Left cardiac atrium (tissue), 4 donors: ENCODE measurements at places on chromosomes 5 and 9.

GRCh38 chr5:64978546-64978945 lies 209.8 kb downstream of the CWC27 start:
- no peak for DNase-seq

GRCh38 chr5:76763136-76763535 lies 47.2 kb downstream of the F2R start:
- no peak for DNase-seq

- no peak for DNase-seq
These were observed 77.2 kb upstream of the BOD1 start for GRCh38 chr5:173693670-173694069.

DNA sequence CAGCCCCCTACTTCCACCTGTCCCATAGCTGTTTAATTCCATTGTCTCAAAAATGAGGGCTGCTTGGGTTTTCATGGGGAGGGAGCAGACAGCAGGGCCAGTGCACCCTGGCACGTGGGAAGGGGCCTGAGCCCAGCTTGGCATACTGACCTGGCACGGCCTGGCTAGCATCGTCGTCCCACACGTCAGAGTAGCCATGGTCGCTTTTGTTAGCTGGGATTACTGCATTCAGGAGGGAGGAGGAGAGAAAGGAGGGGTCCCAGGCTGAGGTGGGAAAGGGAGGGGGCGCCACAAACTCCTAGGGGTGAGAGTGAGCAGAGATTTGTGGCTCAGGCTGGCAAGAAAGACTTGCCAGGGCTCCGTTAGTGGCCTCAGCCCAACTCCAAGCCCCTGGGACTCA lies 21.1 kb upstream of the CYSTM1 start:
- no peak for DNase-seq

DNA sequence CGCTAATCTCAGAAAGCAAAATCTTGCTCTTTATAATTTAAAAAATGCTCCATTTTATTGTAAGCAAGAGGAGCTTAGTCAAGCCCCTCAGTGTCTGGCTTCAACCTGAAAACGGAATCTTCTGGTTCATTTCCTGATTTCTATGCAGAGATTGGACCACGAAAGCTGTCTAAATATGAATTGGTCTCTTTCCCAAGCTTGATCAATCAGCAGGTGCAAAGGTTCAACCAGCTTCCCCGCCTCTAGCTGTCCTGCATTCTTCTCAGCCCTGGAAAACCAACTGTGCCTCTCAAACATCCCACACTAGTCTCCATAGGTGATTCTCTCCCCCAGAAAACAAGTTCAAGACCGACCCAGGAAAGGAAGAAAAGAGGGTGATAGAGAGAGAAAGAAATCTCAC lies 34.5 kb downstream of the FNBP1 start:
- DNase-seq, result no peak

GRCh38 chr5:179257176-179257682 lies 88.0 kb downstream of the ADAMTS2 start:
- peak; percentile 43 for DNase-seq

GRCh38 chr5:41415242-41415641 lies 95.2 kb downstream of the PLCXD3 start:
- DNase-seq, result no peak

- DNase-seq, result no peak
These were observed 25.6 kb downstream of the PDE8B start for GRCh38 chr5:77235846-77236721.

DNA sequence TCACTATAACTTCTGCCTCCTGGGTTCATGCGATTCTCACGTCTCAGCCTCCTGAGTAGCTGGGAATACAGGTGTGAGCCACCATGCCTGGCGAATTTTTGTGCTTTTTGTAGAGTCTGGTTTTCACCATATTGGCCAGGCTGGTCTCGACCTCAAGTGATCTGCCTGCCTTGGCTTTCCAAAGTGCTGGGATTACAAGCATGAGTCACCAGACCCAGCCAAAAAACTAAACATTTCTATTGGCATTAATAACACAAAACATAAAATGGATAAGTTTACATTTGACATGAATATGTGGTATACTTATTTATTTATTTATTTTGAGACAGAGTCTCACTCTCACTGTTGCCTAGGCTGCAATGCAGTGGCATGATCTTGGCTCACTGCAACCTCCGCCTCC lies 13.6 kb upstream of the REEP5 start:
- DNase-seq, result no peak

- no peak for DNase-seq
These were observed 41.1 kb downstream of the LIX1 start for GRCh38 chr5:97101189-97101910.

GRCh38 chr5:180456792-180457191 lies 37.4 kb upstream of the CNOT6 start:
- no peak for DNase-seq

DNA sequence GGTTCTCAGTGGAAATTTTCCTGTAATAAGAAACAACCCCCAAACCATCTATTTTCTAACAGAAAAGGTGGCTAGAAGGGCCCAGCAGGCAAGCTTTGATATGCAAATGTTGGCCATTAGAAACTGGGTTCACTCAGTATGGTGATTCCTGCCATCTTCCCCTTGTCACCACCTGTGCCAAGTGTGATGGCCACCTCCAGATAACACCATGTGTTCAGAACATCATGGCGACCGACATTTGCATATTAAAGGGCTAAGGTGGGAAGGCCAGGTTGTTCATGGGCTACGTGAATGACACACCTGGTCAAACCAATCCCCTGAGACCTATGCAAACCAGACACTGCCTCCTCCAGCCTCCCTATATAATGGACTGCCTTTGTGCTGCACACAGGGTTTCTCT lies 20.4 kb downstream of the FOXE1 start:
- DNase-seq, result no peak

GRCh38 chr5:59069438-59070079 lies 486.7 kb downstream of the RAB3C start:
- peak; percentile 26 for DNase-seq

DNA sequence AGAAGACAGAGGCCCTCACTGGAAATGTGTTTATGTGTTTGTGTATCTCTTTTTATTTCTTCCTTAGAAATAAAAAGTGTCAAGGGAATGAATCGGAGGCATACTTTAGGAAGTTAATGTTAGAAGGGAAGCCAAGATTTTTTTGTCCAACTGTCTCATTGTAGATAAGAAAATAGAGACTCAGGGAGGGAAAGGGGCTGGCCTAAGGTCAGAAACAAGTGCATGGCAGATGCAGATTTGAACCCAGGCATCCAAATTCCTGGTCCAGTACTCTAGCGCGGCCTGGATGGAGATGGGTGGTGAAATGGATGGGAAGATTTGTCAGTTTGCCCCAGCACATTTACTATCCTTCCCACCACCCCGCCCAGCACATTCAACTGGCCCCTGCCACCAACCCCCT lies 19.8 kb upstream of the TNIP1 start:
- DNase-seq, result no peak

- DNase-seq, result peak; percentile 16
These were observed 1.3 kb downstream of the EDIL3 start for GRCh38 chr5:84383296-84383815.

GRCh38 chr5:44646016-44646415 lies 162.7 kb upstream of the MRPS30 start:
- no peak for DNase-seq

DNA sequence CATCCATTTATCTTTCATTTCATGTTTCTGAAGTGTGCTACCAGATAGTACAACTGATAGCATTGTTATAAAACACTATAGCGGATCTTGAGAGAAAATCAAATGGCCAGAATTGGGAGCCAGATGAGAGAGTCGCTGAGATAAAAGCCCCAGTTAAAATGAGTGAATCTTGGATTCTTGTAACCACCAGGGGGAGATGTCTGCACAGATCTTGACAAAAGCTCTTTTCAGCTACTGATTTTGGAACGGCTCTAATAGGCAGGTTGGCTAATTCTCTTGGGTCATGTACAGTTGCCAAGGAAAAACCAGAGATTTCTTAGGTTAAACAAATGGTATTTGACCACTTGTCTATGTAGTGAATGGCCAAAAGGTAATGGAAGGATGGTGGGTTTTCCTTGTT lies 21.7 kb downstream of the F2RL2 start:
- DNase-seq, result no peak

- DNase-seq, result no peak
These were observed 402.5 kb downstream of the NFIB start for GRCh38 chr9:13911473-13911872.

DNA sequence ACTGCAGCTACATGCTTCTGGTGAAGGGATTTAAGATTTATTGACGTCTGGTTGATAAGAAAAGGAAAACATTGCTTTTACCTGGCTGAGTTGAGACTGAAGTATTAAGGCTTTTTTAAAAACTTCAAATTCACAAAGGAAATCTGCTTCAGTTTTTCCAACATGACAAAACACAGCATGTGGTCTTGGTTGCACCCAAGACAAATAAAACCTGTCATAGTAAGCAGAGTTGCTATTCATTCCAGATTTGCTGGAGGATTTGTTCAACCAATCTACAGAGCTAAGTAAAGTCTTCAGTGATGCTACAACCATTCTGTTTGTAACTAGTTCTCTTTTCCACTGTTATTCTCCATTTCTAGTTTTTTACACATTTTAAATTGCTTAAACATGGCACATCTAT lies 11.3 kb downstream of the C5orf63 start:
- DNase-seq, result no peak

DNA sequence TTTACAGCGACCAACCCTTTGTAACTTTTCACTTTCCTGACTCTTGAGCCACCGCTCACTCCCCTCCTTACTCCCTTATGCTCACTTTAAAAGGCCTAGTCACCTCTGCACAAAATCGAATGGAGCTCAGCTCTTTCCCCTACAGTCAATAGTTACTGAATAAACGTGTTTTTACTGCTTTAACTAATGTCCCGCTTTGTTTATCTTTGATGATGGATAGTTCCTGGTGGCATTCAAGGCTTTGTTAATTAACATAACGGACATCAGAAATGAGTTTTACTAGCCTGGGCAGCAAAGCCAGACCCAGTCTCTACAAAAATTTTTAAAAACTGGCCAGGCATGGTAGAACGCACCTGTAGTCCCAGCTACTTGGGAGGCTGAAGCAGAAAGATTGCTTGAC lies 5.0 kb downstream of the SERINC5 start:
- no peak for DNase-seq

GRCh38 chr5:150487199-150488061 lies 20.5 kb upstream of the NDST1 start:
- DNase-seq, result no peak

- no peak for DNase-seq
These were observed 114.2 kb downstream of the FEM1C start for GRCh38 chr5:115430374-115430773.

GRCh38 chr5:112551419-112552032 lies 132.4 kb upstream of the EPB41L4A start:
- no peak for DNase-seq

GRCh38 chr9:76620996-76621395 lies 143.2 kb upstream of the PCA3 start:
- no peak for DNase-seq

DNA sequence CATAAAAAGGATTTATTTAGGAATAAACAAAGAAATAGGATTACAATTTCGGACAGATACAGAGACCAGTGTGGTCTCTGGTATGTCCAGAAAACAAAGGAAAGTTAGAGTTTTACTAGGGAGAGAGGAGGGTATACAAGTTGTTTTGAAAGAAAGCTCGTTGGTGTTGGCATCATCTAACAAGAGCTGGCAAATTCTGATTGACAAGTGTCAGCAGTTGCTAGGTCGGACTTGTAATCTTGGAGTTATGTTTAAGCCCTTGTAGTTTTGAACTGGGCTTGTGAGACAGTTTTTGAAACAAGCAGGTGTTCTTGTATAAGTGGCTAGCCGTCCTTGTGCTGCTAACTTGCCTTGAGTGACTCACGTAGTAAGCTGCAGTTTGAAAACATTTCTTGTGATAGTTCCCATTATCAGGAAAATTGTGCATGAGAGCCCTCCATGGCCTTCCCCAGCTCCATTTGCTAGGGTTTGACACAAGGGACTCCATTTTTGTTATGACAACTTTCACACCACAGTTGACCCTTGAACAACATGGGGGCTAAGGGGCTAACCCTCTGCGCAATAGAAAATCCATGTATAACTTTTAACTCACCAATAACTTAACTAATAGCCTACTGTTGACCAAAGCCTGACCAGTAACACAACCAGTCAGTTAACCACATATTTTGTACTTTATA lies 48.1 kb downstream of the ZNF622 start:
- DNase-seq, result no peak

DNA sequence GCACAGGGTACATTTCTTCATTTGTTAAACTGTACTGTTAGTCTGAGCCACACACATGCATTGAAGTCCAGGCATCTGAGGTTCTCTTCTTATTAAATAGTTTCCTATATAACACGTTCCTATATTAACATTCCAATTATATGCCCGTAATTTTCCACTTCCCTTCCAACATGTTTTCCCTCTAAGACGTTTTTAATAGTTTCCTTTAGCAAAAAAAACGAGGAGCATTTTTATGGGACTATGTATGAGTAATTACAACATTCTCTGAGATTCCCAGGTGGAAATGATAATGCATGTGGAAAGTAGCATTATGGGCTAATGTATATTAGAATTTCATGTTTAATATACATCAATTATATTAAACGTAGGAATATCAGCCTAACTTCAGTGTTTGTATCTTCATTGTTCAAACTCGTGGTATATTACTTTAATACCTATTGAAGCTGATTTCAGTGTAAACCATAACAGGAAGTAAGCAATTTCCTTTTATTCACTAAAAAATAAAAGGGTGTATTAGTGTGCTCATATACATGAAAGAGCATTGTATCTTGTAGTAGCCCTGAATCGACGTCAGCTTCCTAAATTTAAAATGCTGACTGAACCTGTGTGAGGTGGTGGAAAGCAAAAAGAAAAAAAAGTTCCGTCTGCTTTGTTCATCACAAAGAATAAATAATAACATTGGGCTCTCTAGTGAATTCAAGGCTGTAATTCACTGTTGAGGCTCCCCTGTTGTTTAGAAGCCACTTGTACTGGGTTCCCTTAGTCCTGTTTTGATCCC lies 11.3 kb downstream of the SMARCA2 start:
- no peak for DNase-seq

- DNase-seq, result no peak
These were observed 1523.9 kb downstream of the MAT2B start for GRCh38 chr5:165029099-165029870.

GRCh38 chr9:29241320-29241719 lies 1668.0 kb upstream of the C9orf72 start:
- no peak for DNase-seq

GRCh38 chr5:158519433-158520021 lies 580.2 kb downstream of the EBF1 start:
- DNase-seq, result no peak

DNA sequence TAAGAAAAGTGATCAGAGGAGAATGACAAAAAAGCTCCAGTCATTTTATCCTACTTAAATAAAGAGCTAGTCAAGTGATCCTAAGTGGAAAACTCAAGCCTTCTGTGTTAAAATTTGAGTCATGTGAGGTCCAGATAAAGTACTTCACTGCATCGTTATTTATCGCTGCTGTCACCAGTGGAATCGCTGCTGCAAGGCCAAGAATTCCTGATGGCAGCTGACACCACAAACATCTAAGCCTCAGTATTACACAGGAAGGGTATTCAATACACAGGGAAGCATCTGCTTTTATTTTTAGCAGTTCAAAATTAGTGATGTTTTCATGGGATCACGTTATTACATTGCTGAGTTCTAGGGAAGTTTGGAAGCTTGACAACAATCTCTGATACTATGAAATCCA lies 190.3 kb downstream of the GOLPH3 start:
- DNase-seq, result no peak

GRCh38 chr5:134224888-134225779 lies 739 bp downstream of the PPP2CA start:
- peak; percentile 73 for DNase-seq

- no peak for DNase-seq
These were observed 13.1 kb upstream of the RPL26L1 start for GRCh38 chr5:172946146-172946545.
